ENCODE measurements at places on chromosomes 11 and 22. TPM values are rescaled to one million over a fixed set of nuclear protein-coding genes. Genes with fewer than 3 reads are reported as not detected.

- no peak overlapping the region for H3K4me3 ChIP-seq
- no peak overlapping the region for H3K27ac ChIP-seq
- no peaks in the 10 kb centered on the region for H3K27me3 ChIP-seq
- DNase-seq: no peak
These were observed 20.7 kb upstream of the EMID1 start for GRCh38 chr22:29184849-29185490.

DNA sequence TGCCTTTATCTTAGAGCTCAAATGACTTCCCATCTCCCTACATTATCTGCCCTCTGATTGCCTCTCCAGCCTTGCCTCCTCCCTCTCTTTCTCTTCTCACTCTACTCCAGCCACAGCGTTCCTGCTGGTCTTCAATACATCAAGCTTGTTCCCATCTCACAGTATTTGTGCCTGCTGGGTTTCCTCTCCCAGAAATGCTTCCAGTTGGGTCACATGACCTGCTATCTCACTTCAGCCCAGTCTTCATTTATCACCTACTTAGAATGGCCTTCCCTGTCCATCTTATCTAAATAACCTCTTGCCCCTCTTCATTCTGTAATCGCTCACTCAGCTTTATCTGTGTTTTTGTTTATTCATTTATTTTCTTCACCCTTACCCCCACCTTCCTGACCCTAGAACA lies 61.8 kb upstream of the FAR1 start:
- H3K27me3 ChIP-seq: no peaks in the 10 kb centered on the region
- H3K36me3 ChIP-seq: no peaks in the 10 kb centered on the region
- no peak for DNase-seq
- H3K4me1 ChIP-seq: no peaks in the 10 kb centered on the region

DNA sequence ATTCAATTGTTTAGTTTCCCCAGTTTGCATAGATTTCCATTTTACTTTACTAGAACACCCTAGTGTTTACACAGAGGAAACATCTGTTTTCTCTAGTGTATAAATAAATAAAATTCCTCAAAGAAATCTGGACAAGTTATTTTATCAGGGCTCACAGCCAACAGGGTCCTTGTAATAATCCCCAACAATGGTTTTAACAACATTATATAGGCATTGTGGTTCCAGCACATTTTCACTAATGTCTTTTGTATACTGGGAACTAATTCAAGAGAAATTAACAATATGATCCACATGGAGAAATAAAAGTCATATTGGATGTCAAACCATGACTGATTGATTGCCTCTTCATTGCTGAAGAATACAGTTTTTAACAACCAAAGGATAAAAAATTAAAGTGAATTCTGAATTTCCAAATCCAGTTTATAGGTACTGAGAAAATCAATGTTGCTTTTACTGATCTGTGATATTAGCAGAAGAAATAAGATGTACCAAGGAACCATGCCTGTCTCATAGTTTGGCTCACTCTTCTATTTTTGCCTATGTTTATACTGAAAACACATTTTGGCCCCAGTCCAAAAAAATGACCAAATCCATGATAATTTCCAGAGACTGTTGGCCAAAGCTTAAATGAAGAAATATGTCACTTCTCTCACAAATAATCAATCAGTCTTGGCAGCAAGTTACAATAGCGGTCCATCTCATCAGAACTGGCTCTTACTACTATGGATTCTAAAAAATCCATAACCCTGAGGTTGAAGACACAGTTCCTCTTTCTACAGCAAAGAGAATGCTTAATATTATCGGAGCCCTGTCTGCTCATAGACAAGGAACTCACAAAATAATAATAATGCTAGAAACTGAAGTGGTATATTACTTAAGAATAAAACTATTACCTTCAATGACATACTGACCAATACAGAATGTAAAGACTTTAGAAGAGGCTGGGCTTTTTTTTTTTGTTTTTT lies 1.4 kb upstream of the MS4A13 start:
- no peak for DNase-seq
- no peak overlapping the region for H3K27ac ChIP-seq

DNA sequence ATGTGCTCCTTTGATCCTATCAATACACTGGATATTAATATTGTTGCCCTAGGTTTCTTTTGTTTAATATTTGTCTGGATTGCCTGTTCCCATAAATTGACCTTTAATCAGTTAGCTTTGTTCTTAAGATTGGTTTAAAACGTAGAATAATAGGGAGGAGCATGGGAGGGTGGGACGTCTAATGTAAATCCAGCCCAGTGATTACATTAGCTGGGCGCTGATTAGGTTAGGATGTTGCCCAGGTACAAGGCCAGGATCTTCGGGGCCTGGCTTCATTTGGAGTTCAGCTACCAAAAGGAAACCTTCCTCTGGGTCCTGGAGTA lies at the start of gene SRSF8:
TSS of gene SRSF8 (plus strand) at position 204 of the 323 bp plus-strand sequence. CDS start 308 bp downstream, outside the sequence.
- H3K27ac ChIP-seq: peak within 1 kb of the TSS; percentile 97
- no peaks in the 10 kb centered on the region for H3K36me3 ChIP-seq
- DNase-seq: no peak
- H3K4me1 ChIP-seq: peaks cover 8% of the 10 kb centered on the region
- H3K27me3 ChIP-seq: no peaks in the 10 kb centered on the region
- H3K4me3 ChIP-seq: peak within 1 kb of the TSS; percentile 94

- peaks cover 2% of the 10 kb centered on the region for H3K36me3 ChIP-seq
- no peak overlapping the region for H3K27ac ChIP-seq
- peaks cover 15% of the 10 kb centered on the region for H3K4me1 ChIP-seq
- peak overlapping the region; percentile 30 for H3K4me3 ChIP-seq
- DNase-seq: peak; percentile 72
These were observed 2.7 kb downstream of the RNH1 start for GRCh38 chr11:504053-504993.

GRCh38 chr11:65121447-65121864 lies 478 bp downstream of the FAU start:
- H3K27ac ChIP-seq: peak overlapping the region; percentile 96
- DNase-seq: peak; percentile 61
- H3K36me3 ChIP-seq: peaks cover 2% of the 10 kb centered on the region

GRCh38 chr11:16153951-16154350 lies 202.4 kb downstream of the SOX6 start:
- peaks cover 6% of the 10 kb centered on the region for H3K4me1 ChIP-seq
- H3K27me3 ChIP-seq: no peaks in the 10 kb centered on the region
- H3K27ac ChIP-seq: no peak overlapping the region
- H3K4me3 ChIP-seq: no peak overlapping the region
- DNase-seq: no peak
- no peaks in the 10 kb centered on the region for H3K36me3 ChIP-seq

DNA sequence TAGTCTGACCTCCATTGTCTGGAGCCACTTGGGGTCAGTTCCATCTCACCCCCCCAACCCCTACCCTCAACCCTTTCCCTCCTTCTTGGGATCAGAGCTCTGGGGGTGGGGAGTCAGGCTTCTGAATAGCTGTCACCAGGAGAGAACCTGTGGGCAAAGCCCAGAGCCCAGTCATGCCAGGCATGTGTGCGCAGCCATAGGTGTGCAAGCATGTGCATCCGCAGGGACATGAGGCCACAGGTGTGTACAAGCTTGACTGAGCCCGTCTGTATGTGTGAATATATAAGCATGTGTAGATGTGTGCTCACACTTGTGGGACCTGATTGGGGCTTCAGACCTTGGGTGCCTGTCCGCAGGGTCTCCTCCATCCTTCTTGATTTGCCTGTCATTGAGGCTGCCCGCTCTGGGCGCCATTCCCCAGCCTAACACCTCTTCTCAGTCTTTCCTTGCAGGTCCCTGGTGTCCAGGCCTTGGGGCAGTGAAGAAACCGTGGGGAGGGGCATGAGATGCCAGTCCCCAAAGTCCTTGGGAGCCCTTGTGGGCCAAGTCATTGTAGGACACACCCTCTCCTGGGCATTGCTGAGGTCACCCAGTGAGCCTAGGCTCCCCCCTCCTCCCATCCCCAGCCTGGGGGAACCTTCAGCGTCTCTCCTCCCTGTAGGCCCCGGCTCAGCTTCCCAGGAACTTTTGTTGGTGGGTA lies 9.0 kb downstream of the ATG16L2 start:
- H3K4me1 ChIP-seq: no peaks in the 10 kb centered on the region
- no peaks in the 10 kb centered on the region for H3K27me3 ChIP-seq
- H3K27ac ChIP-seq: no peak overlapping the region
- DNase-seq: no peak

- DNase-seq: no peak
- no peak overlapping the region for H3K27ac ChIP-seq
- no peaks in the 10 kb centered on the region for H3K36me3 ChIP-seq
- no peaks in the 10 kb centered on the region for H3K4me1 ChIP-seq
These were observed 341.0 kb downstream of the DYNC2H1 start for GRCh38 chr11:103450241-103450640.

The CARD10 gene
- 32.4 TPM for polyA plus RNA-seq

The RAB3IL1 gene
- 27.8 TPM for polyA plus RNA-seq

Data from kidney (tissue), 22 donors.